Kidney glomerular epithelial cell (primary cell): ENCODE measurements at places on chromosomes 3 and 15.

GRCh38 chr3:24316887-24317383 lies 177.7 kb downstream of the THRB start:
- DNase-seq, result no peak

DNA sequence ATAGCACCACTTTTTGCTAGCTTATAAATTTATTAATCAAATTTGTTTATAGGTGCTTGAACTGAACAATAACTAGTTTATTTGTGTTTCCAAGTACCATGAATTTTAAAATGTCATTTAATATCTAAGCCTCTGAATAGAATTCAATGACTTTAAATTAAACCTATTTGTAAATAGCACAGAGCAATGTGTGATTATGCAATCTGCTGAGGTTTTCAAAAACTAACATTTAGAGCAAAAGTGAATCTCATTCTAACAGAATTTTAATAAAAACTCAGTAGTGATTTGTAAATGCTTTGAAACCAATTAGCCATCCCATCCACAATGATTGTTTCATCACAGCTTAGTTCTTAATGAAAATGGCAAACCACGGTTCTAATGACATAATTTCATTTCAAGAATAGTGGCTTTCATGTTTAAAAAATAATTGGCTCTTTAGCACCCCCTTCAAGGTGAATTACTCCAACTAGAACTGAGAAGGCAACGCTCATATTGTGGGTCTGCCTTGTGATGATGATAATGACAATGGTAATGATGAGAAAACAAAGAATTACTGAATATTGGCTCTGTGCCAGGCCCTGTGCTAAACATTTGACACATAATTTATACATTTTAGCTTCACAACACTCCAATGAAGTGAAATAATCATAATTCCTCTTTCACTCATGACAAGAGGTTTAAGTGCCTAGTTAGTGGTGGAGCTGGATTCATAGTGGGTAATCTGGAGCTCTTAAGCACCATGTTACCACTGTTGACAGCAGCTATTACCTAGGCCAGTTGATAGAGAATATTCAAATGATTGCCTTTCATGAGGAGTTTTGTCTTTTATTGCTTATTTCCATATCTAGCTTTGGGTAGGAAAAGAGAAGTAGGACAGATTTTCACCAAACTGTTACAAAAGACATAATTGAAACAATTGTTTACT lies 145.7 kb downstream of the RBMS3 start:
- no peak for DNase-seq

DNA sequence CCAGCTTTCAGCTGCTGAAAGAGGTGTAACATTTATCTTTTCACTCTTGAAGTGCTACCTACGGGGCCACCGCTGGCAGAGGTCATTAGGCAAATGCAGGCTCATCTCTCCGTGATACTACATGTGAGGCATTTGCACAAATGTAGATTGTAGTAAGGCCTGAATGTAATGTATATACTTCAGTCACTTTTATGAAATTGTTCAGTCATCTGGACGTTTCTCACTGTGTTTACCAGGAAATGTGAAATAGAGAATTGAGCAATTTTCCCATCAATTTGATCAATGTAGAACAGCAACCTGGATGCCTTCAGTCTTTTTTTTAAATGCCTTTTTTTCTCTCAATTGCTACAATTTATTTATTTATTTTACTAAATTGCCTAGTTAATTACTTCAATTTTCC lies 368.3 kb upstream of the AZI2 start:
- DNase-seq, result no peak

DNA sequence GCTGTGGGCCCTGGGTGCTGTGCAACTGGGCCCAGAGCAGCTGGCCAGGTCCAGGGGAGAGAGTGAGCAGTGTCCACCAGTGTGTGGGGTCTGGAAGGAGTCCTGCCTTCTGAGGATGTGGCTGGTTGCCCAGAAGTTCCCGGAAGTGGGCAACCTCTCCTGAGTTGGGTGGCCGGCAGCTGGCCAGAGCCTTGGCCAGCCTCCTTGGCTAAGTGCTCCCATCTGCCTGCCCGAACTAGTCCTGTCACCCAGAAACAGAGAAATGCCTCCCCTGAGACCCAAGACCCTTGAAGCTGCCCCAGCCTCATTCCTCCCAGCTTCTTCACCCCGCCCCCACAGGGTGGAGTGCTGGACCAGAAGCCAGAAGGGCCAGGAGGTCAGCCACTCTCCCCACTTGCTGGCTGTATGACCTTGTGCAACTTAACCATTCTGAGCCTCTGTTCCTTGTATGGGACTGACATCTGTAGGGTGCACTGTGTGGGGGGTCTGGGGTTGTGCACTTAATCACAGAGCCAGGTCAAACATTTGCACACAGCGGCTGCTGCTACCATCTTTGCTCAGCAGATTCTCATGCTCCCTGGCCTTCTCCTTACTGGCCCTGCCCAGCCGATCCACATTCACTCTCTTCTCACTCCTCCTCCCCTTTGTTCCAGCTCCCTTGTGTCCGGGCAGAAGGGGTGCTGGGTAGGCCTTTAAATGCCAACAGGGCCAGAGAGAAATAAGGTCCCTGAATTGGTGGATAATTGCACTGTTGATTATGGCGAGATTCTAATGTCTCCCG lies 7.5 kb upstream of the ALAS1 start:
- DNase-seq, result no peak

DNA sequence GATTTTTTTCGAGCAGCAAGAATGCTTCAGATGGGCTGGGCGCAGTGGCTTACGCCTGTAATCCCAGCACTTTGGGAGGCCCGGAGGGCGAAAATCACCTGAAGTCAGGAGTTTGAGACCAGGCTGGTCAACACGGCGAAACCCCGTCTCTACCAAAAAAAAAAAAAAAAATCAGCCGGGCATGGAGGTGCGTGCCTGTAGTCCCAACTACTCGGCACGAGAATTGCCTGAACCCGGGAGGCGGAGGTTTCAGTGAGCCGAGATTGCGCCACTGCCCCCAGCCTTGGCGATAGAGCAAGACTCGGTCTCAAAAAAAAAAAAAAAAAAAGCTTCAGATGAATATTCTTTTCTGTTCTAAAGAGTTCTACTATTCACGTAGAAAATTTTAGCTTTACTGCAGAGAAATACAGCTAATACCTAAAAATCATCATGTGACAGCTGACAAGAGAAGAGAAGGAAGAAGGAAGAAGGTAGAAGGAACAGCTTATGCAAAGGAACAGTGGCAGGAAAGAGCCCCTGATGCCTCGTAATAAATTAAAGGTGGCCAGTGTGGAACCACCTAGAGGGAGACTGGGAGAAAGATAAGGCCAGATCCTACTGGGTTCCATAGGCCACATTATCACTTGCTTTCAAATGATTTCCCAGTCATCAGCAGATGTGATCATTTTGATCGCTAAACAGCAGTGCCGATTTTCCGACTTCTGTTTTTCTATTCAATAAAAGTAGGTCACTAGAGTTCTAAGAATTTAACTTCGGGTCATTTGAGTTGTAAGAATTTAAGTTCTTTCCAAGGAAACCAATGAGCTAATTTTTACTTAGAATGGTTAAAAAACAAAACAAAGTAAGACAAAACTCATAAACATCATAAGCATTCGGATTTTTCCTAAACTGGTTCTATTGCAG lies 1.5 kb downstream of the CMTM6 start:
- no peak for DNase-seq

- DNase-seq, result peak; percentile 25
These were observed 213.1 kb downstream of the TBC1D2B start for GRCh38 chr15:77864211-77865105.

DNA sequence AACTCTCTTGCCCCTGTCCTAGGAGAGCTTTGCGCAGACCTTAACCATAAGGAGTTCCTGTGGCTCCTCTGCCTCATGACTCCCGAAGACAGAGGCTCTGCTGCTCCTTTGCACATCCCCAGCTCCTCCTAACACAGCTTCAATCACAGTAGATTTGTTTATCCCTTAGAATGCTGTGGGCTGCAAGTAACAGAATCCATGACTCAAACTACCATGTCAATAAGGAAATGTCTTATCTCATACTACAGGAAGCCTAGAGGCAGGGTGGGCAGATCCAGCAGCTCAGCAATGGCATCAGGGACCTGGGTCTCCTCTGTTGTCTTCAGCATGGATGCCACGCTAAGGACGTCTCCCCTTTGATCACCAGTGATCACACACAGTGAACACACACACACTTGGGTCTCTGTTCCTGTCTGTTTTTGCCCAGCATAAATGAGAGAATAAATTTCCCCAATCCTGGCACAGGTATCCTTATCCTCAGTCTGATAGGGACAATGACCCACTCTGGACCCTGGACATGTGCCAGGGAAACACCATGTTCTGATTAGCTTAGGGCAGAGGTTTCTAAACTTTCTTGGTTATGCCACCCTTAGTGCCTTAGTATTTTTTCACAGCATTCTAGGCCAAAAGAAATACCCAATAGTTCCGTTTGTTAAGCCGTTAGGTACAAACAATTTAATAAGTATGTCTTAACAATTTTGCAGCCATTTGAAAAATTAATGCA lies 46.1 kb upstream of the MRPS22 start:
- DNase-seq, result no peak

GRCh38 chr15:81747482-81747881 lies 298.3 kb downstream of the MEX3B start:
- no peak for DNase-seq

- DNase-seq, result no peak
These were observed 61.8 kb downstream of the SLC9A9 start for GRCh38 chr3:143786219-143787191.

DNA sequence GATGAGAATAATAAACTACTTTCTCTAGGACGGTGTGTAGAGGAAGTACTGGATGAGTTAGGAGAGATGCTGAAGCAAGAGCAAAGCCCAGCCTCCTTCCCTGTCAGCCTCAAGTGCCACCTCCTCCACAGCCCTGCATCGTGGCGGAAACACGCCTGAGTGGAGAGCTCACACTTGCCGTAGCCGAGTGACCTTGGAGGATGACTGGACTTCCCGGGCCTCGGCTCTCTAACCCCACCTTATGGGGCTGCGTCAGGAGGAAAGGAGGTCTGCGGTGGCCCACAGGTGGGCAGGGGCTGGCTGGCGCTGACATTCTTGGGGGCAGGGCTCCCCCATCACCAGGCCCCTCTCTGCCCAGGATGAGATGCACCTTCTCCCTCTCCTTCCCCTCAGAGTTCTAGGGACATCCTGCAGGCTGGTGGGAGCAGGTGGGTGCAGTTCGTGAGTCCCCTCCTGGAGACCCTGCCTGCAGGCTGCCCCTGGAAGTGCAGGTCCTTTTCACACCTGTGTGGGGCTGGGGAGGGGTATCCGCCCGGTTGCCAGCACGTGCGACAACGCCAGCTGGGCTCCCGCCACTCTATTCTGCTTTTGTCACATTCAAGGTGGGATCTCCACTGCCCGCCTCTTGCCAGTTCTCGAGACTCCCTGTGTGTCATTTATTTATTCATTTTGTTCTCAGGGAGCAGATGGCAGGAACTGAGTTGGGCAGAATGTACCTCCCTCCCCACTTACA lies 175.2 kb downstream of the MEGF11 start:
- peak; percentile 21 for DNase-seq

DNA sequence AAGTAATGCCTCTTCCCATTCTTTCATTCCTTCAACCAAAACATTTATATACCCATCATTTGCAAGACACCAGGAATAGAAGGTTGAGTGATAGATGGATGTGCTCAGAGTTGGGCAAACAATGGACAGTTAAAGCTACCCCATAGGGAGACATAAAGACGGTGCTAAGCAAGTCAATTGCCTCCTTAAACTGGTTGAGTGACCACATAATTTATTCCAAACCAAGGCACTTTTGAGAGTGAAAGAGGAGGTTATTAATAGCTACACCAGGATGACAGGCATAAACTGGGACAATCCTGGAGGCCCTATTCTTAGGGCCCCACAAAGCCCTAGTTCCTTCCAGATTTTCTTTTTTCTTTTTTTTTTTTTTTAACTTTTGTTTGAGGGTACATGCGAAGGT lies 21.4 kb upstream of the DYNC1LI1 start:
- no peak for DNase-seq

DNA sequence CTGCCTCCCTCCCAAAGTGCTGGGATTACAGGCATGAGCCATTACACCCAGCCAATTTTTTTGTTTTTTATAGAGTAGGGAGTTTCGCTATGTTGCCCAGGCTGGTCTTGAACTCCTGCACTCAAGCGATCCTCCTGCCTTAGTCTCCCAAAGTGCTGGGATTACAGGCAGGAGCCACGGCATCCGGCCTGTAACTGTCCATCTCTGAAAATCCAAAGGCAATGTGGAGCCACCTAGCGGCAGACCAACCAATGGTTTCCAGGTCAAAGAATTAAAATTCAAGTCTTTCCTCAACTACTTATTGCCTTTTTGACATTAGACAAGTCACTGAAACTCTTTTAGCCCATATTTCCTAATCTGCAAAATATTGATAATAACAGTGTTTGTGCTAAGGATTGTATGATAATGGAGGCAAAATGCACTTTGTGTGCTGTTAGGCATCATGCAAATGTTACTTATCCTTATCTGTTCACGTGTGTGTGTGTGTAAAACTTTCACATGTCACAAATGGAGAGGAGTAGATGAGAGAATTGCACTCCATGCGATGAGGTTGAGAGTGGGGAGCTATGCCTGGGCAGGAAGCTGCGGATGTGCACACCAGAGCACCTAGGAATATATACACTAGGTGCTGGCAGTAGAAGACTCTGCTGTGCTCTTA lies 48.7 kb downstream of the COL8A1 start:
- DNase-seq, result peak; percentile 46

GRCh38 chr15:98791046-98791701 lies 142.8 kb downstream of the IGF1R start:
- DNase-seq, result no peak

GRCh38 chr3:172303941-172304558 lies 144.2 kb downstream of the GHSR start:
- DNase-seq, result no peak

DNA sequence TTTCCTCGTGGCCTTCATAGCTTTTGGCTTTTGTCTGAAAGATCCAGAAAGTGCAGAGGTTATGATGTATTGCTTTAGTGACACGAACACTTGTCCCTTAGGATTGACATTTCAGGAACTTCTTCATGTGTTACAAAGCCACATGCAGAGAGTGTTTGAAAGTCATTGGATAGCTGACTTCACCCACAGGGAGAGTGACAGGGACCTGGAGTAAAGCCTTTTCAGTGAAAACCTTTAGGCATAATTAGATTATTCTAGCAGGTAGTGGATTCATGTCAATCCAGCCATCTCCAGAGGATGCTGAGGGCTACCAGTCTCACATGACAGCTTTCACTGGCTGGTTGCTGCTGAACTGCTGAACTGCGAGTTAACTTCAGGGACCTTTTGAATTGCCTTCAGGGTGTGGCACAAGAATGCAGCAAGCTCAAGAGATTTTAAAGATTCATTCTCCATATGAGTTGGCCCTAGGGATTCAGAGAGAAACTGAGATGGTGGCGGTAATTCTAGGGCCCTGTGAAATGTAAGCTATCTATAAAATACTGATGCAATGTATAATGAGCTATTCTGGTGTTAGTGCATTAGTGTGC lies 267.0 kb upstream of the GOLIM4 start:
- DNase-seq, result no peak

- no peak for DNase-seq
These were observed 130.4 kb upstream of the UBE2E2 start for GRCh38 chr3:23072693-23073092.

GRCh38 chr3:128665362-128666021 lies 14.9 kb upstream of the RPN1 start:
- no peak for DNase-seq

- DNase-seq, result peak; percentile 94
These were observed 509.1 kb downstream of the SHQ1 start for GRCh38 chr3:72338942-72339669.
